ENCODE measurements at places on chromosomes 7 and 10.

DNA sequence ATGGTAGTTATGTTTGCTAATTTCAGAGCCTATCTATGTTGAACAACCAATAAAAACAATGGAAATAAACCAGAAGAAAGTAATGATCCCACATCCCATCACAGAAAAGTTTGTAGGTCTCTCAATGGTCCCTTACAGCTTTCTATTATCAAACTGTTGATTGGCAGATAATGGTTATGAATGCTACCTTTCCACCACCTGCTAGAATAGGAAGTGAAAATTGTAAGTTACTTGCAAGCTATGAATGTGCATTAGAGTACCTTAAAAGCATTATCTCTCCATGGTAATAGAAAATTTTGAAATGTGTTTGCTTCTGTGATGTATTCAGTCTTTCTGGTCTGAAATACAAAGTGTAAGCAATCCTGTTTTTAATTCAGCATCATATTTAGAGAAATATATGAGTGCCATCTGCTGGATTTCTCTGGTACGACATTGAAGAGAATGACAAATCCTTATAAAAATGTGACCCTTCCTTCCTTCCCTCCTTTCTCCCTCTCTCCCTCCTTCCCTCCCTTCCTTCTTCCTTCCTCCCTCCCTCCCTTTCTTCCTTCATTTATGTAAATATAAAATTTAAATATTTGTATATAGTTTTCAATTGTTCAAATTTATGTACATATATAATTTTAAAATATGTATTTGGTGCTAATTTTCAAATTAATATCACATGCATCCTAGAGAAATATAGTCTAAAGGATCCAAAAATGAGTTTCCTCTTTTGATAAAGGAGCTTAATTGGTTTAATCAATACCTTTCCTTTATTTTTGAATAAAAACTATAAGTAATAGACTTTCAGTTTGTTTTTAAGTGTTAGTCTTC lies 41.4 kb upstream of the PNLIPRP3 start:
- DNase-seq: peak; percentile 7

- no peak for DNase-seq
Observed at GRCh38 chr10:123166618-123167017, 12.4 kb downstream of the BUB3 start.

- DNase-seq: no peak
Observed at GRCh38 chr7:85815526-85815925, 628.7 kb upstream of the SEMA3D start.

- no peak for DNase-seq
Observed at GRCh38 chr10:82161264-82161663, 286.3 kb downstream of the NRG3 start.

- no peak for DNase-seq
Observed at GRCh38 chr10:20288060-20288459, 471.8 kb downstream of the PLXDC2 start.

GRCh38 chr7:157687158-157687557 lies 350.4 kb downstream of the DNAJB6 start:
- no peak for DNase-seq

- DNase-seq: no peak
Observed at GRCh38 chr10:9504227-9504626, 1449.7 kb downstream of the GATA3 start.

- no peak for DNase-seq
Observed at GRCh38 chr10:132867801-132868644, 74.3 kb downstream of the CFAP46 start.

DNA sequence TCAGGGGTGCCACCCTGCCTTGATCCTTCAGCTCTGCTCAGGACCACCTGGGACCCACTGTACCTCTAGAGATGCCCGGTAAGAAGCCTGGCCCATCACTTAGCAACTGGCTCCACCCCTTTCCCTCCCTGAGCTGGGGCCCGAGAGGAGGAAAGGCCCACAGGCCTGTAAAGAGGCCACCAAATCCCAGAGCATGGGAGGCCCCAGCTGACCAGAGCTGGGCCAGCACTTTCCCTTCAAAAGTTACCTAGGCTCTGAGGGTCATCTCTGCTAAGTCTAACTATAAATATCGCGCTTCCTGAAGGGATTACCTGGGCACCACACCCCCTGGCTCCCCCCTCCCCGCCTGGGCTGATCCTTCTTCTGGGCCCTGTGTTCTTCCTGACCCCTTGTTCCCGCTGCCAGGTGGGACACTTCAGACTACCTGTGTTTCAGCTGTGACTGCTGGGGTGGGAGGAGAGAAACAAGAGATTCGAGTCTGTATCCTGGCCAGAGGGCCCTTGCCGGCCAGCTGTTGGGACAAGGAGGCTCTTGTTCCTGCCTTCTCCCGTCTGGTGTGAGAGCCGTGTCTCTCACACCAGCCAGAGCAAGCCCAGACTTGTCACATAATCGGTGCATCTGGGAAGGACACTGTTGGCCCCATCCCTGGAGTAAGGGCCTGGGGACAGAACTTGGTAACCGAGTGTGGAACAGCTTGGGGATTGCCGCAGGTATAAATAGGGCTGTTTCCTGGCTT lies 22.8 kb upstream of the ANKRD2 start:
- no peak for DNase-seq

DNA sequence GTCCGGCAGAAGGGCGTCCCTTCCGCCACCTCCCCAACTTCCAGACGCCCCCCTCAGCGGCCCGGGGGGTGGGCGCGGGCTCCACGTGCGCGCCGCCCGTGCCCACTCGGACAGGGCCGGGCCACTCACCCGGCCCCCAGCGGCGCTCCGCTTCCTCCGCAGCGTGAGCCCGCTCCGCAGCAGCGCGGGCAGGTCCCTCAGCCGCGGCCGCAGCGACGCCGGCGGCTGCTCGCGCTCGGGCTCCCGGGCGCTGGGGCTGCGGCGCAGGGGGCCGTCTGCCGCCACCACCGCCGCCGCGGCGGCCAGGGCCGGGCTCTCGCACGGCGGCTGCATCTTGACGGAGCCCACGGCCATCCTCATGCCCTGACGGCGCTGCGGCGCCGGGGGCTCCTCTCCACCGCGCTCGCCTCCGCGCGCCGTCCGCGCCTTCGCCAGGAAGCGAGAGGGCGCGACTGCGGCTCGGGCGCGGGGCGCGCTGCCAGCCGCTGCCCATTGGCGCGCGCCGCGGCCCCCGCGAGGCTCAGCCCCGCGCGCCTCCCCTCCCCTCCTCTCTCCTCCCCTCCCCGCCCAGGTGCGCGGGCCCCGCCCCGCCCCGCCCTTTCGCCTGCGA lies at the start of gene RAPGEF5:
TSS of gene RAPGEF5 (minus strand) at position 454 of the 610 bp plus-strand sequence. CDS start at position 360, 94 bp downstream.
- DNase-seq: peak; percentile 53

All from NCI-H1436 (cell line).